ENCODE measurements at places on chromosomes 4 and X. TPM values are rescaled to one million over a fixed set of nuclear protein-coding genes. Genes with fewer than 3 reads are reported as not detected.

PLS3 gene
- 481 TPM for total RNA-seq

CXorf49 gene
- total RNA-seq, result not detected

TBC1D8B gene
- 20.7 TPM for total RNA-seq

KLB gene
- total RNA-seq, result not detected

Data from aorta (tissue), 5 donors.